ENCODE measurements at places on chromosomes 1 and 21.
A peak's percentile ranks its signal among the peaks of the same experiment; 100 is the strongest.

GRCh38 chr1:200836213-200836612 is 36.6 kb upstream of the GPR25 start:
- DNase-seq = no peak

DNA sequence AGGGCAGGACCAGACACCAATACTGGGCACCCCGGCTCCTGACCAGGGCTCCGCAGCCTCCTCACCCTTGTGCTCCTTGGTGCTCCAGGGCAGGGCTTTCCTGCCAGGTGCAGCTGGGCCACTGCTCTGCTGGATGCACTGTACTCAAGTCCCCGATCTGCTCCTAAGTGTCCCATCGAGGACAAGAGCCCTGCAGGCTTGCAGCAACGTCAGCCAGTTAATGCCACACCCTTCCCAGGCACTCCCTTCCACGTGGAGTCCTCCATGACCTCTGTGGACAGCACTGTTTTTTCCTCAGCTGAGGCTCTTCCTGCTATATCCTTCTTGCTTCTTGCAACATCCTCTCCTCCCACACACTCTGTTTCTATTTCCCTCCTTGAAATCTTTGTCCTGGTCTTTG is 94.0 kb upstream of the NGF start:
- DNase-seq = no peak

DNA sequence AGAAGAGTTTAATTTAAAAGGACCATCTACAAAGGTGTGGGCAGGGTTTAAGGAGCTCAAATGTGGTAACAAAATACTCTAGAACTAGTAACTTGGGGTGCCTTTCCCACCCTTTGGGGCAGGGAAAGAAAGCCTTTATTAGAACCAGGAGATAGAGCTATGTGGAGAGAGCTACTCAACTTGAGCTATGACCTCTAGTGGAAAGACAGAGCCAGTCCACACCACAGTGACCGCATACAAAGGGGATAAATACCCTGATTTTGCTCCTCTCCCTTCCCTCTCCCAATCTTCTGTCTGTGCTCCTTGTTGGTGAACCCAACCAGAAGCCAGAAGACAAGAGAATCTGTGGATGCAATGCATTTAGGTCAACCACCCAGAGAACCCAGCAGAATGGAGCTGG is 54.4 kb upstream of the JAK1 start:
- DNase-seq = no peak

DNA sequence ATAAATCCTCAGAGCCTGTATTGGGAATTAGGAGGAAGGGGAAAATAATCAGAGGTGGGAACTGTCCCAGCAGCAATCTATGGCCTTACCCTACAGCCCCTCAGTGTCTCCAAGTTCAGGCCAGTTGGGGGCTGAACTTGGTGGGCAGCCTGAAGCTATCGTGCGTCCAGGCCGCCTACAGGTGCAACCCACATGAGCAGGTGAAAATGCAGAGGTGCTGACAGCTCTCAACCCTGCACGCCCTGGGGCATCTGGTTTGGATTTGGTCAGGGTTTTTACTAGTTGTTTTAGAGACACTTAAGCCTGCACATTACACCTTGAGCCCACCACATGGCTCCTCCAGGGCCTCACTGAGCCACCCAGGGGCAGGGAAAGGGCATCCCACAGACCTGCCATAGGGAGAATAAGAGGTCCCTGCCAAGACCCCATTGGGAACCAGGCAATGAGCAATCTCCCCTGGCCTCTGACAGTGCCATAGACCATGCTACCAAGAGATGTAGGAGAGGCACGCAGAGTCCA is 209.5 kb downstream of the FOXD2 start:
- DNase-seq = no peak

DNA sequence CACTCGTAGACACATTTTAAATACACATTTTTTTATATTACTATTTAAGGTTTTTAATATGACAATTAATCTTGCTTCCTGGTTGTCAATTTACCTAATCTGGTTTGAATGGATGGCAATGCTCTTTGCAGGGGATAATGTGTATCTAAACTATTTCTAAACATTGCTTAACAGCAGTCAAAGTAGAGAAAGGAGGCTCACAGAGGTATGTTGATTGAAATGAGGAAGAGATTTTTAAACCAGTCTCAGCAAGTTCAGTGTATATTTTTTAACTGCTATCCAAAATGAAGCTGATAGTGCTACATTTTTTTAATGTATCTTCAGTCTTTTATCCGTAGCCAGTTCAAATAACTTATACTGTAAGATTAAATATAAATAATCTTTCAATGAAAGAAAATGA is 17.4 kb downstream of the FMO1 start:
- DNase-seq = no peak

GRCh38 chr1:164579381-164579780 is 20.4 kb downstream of the PBX1 start:
- no peak for DNase-seq

DNA sequence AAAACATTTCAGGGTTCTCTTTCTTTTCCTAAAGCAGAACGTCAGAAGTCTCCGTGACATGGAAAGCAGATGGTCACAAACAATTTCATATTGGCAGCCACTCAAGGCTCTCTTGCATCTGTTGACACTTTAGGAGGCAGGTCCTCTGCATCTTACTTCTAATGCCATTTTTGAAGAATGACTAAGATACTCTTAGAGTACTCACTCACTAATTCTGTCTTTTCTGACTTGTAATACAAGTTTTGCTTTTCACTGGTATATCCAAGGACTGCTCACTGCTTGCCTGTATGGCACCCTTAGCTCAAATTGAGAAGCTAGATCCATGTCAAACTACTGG is 68.3 kb downstream of the PRRX1 start:
- no peak for DNase-seq

- no peak for DNase-seq
Measured at GRCh38 chr1:205936311-205936710, 6.9 kb downstream of the SLC26A9 start.

GRCh38 chr1:20182415-20182814 is 3.5 kb upstream of the UBXN10 start:
- no peak for DNase-seq

DNA sequence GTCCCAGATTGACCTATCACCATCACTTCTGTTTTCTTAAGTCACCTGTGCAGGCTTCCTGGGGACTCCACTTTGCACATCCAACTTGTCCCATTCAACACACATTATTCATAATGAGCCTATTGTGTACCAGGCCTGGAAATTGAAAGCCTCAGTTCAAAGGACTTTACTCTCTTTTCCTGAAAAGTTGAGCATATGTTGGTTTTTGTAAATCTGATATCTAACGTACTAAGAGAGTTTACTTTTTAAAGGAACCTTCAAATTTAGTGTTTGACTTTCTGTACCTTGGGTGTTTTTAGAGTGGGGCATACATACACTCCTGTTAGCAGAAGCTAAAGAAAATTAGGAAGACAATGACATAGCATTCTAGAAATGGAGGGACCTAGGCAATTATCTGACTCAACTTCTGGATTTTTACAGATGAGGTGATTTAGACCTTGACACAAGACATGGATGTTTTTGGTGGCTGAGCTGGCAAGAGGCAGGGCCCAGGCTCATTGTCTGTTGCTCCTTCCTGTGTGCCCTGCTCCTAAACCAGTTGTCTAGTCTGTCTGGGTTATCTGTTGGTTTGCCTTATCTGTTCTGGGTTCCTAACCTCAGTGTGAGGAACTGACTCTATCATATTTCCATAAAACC is 336.5 kb downstream of the RPS6KC1 start:
- DNase-seq = no peak

GRCh38 chr1:225931270-225932136 is 7.5 kb upstream of the PYCR2 start:
- no peak for DNase-seq

DNA sequence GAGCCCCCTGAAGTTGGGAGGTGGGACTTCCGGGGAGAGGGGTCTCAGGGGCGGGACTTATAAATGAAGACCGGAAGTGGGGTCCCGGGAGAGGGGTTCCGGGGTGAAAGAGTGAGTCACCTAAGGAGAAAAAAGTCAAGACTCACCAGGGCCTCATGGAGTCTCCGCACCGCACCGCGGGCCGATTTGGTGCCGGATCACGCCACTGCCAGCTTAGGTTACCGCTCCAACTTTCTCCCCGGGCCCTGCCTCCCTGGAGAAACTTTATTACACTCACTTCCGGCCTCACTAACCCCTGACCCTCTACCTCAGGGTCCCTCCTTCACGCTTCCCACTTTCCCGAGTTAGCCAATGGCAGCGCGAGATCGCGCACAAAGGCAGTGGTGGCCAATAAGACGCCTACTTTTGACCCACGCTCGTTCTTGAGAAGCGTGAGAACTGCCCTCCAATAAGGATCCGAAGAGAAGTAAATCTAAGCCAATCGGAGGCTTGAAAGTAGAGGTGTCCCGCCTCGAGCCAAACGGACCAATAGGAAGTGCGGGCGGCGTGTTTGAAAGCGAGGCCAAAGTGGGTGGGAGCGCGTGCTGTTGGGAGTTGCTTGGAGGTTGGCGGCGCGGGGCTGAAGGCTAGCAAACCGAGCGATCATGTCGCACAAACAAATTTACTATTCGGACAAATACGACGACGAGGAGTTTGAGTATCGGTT is at the start of gene CKS1B:
CKS1B (plus strand) TSS at position 580 of the 706 bp plus-strand sequence; CDS start at position 645, 65 bp downstream.
- peak; percentile 94 for DNase-seq

DNA sequence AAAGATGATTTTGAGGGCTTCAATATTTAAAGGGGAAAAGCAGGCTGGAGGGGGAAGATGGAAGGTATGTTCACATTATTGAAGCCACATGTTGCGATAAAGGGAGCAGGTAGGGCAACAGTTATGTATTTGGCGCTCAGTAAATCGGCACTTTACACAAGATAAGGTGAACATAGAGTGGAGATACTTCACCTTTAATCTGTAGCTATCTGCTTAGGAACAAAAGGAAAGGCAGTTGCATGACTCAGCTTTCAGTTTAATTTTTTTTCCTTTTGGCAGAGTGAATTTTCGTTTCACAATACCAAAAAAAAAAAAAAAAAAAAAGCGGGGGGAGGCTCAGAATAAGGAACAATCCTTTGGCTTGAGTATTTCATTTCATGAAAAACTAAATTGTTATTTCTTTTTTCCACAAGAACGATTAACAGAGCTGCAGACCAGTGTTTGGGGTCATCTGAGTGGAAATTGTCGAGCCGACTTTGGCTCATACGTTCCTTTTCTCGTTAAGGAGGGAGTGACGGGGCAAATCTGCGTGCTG is 1.1 kb upstream of the COQ8A start:
- no peak for DNase-seq

DNA sequence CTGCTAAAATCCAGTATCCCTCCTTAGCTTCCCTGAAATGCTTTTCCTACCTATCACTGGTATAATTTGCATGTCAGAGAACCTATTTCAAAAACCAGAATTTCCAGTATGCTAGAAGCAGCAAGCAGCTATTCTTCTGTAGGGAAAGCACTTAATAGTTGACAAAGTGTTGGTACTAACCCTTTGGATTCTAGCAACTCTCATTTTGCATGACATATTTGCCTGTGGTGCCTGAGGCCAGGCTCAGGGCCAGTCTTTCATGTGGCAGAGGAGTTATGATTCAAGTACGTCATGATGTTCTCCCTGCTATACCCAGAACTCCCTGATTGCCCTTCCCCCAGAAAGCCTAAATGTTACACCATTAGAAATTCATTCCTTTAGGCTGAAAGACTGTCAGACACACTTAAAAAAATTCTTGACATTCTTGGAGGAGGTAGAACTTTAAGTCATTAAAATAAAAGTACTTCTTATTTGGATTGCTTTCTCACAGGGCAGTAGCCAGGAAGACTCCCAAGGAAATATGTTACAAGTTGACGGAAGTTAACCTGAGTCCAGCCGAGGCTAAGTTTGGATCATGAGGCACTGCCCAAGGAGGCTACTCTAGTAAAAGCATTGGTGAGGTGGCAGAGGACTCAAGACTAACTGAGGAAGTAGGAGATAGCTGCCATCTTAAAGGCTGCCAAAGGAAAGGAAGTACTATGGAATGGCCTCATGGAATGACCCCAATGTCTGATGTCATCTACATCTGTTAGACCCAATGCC is 298.4 kb upstream of the SPAG17 start:
- no peak for DNase-seq

DNA sequence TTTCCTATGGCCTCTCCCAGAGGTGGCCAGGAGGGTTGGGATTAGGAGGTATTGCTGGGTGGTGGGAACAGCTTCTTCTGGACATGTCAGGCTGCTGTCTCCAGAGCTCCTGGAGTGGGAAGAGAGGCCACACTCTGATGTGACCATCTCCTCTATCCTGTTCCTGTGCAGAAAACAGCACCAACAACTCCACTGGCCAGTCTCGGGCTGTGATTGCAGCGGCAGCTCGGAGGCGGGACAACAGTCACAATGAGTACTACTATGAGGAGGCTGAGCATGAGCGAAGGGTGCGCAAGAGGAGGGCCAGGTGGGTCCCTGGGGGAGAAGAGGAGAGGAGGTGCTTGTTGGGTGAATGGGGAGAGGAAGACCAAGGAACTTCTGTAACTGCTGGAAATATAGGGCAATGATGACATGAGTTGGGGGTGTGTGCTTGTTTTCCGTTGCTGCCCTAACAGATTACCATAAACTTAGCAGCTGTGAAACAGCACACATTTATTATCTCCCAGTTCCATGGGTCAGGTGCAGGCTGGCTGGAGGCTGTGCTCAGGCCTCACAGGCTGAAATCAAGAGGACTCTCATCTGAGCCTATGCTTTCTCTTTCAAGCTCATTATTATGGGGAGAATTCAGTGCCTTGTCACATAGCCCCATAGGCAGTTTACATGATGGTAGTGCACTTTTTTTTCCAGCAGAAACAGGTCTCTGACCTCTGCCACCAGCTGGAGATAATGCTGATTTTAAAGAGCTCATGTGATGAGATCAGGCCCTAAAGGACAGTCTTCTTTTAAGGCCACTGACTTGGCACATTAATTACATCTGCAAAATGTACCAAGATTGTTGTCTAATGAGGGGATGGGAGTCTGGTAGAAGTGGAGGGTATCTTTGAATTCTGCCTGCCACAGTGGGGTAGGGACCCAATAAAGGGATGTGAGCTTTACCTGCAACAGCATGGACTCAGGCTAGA is 20.8 kb downstream of the VANGL2 start:
- no peak for DNase-seq

DNA sequence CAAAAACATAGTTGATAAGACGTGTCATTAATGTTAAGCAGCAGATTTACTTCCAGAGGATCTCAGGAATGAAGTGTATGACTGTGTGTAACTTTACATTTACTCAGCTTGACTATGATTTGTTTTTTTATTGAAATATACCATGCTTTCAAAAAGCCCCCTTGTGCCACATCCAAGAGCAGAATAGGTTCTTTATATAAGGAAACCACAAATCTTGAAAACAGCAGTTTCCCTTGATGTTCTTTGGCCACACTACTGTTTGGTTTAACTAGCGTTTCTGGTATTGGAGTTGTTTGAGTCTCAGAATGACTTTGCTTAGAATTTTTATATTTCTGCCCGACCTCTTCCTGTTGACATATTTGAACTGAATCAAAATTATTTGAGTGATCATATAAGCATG is 25.0 kb downstream of the LRRC8C start:
- no peak for DNase-seq

- no peak for DNase-seq
Measured at GRCh38 chr1:234667600-234668576, 57.9 kb upstream of the IRF2BP2 start.

- DNase-seq = no peak
Measured at GRCh38 chr1:102546251-102546650, 549.5 kb upstream of the OLFM3 start.

Data from activated T-cell treated with anti-CD3 and anti-CD28 coated beads for 24 hours (primary cell).